Activated naive CD4-positive, alpha-beta T cell treated with Interleukin-2 at 50 U/mL for 16 hours (primary cell): ENCODE measurements at places on chromosomes 1 and 21.

- DNase-seq, result no peak
Observed at GRCh38 chr1:51219022-51219421, 17.1 kb upstream of the RNF11 start.

DNA sequence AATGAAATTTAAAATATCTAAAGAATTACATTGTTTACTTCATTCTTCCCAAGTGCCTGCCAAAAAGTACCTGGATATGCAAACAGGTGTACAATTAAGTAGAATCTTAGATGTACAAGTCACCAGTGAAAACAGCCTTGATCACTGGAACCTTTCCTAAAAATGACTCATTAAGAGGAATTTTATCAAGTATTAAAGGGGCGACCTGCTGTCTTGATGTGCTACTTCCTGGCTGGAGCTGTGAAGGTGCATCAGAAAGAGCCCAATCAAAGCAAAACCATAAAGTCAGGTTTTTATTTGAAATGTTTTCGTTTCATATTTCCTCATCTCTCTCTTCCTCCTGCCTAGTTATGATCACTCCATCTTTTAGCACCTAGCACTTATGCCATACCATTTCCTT, 33.4 kb downstream of the IFI44 start:
- DNase-seq, result no peak

- no peak for DNase-seq
Observed at GRCh38 chr21:35375115-35375514, 326.0 kb upstream of the RUNX1 start.

- DNase-seq, result no peak
Observed at GRCh38 chr1:212951947-212952640, 1.8 kb downstream of the VASH2 start.

- DNase-seq, result no peak
Observed at GRCh38 chr1:161207173-161207572, 5.0 kb downstream of the NDUFS2 start.

DNA sequence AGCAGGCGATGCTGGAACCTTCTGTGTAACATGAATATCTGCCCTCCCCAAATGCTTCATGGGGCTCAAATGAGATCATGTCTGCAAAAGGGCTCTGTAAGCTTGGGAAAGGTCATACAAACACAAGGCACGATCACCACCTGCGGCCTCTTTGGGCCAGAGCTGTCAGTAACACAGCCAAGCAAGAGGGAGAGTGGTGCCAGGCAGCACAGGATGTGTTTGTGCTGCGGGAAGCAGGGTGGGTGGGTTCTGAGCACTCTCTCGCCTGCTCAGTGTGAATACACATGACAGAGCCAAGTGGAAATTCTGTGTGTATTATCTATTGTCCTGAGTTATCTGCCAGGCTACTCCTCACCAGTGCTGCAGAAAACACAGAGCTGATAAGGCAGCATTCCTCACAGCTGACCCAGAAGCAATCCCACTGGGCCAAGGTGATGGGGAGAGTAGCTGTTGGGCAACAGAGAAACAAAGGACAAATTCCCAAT, 101.2 kb downstream of the LAMC2 start:
- no peak for DNase-seq
